ENCODE measurements at places on chromosomes 6 and 20.
A peak's percentile ranks its signal among the peaks of the same experiment; 100 is the strongest.

DNA sequence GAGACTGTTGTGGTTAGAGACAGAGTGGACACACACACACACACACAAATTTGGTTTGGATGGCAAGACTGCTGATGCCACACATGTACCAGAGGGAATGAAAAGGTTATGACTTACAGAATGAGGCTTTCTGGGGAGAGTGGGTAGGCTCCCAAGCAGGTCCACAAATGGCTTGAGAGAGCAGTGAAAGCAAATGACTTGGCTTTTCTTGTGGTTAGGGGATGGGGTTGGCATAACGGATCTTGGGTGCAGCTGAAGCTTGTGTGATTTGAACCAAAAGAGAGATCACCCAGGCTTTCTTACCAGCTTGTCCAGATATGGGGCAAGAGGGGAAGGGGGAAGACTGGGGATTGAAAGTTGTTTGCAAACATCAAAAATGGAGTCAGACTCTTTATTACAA lies 73.9 kb upstream of the OLIG3 start:
- H3K27me3 ChIP-seq = peaks cover 2% of the 10 kb centered on the region
- no peak overlapping the region for H3K4me3 ChIP-seq
- H3K4me1 ChIP-seq = peaks cover 19% of the 10 kb centered on the region
- no peak overlapping the region for H3K27ac ChIP-seq

GRCh38 chr6:131652472-131652871 lies 15.4 kb downstream of the ENPP3 start:
- no peaks in the 10 kb centered on the region for H3K27me3 ChIP-seq
- peaks cover 15% of the 10 kb centered on the region for H3K4me1 ChIP-seq
- H3K27ac ChIP-seq = peak overlapping the region; percentile 38
- no peak for DNase-seq

GRCh38 chr6:100217225-100218012 lies 223.4 kb upstream of the MCHR2 start:
- DNase-seq = no peak
- H3K27ac ChIP-seq = no peak overlapping the region
- H3K27me3 ChIP-seq = no peaks in the 10 kb centered on the region
- no peak overlapping the region for H3K4me3 ChIP-seq
- no peaks in the 10 kb centered on the region for H3K36me3 ChIP-seq

GRCh38 chr20:38061109-38061508 lies 27.6 kb downstream of the RPRD1B start:
- no peak overlapping the region for H3K4me3 ChIP-seq
- H3K27me3 ChIP-seq = no peaks in the 10 kb centered on the region
- peaks cover 27% of the 10 kb centered on the region for H3K36me3 ChIP-seq
- no peak overlapping the region for H3K27ac ChIP-seq
- no peak for DNase-seq

DNA sequence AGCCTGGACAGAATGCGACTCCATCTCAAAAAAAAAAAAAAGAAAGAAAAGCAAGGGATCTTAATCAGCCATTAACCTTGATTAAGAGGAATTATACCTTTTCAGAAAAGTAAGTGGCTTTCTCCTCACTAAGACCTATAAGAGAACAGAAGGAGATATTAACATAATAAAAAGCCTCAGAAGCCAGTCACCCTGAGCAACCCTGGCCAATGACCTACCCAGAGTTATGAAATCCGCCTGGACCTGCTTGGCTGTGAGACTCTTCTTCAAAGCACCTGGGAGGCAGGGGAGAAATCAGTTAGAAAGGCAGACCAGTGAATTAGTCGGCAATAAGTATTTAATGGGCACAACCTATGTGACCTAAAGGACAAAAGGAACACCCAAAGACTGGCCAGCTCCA lies 32.7 kb upstream of the C20orf203 start:
- peak overlapping the region; percentile 86 for H3K27ac ChIP-seq
- no peak overlapping the region for H3K4me3 ChIP-seq
- peaks cover 3% of the 10 kb centered on the region for H3K4me1 ChIP-seq
- H3K36me3 ChIP-seq = peaks cover 30% of the 10 kb centered on the region
- no peaks in the 10 kb centered on the region for H3K27me3 ChIP-seq
- DNase-seq = no peak

DNA sequence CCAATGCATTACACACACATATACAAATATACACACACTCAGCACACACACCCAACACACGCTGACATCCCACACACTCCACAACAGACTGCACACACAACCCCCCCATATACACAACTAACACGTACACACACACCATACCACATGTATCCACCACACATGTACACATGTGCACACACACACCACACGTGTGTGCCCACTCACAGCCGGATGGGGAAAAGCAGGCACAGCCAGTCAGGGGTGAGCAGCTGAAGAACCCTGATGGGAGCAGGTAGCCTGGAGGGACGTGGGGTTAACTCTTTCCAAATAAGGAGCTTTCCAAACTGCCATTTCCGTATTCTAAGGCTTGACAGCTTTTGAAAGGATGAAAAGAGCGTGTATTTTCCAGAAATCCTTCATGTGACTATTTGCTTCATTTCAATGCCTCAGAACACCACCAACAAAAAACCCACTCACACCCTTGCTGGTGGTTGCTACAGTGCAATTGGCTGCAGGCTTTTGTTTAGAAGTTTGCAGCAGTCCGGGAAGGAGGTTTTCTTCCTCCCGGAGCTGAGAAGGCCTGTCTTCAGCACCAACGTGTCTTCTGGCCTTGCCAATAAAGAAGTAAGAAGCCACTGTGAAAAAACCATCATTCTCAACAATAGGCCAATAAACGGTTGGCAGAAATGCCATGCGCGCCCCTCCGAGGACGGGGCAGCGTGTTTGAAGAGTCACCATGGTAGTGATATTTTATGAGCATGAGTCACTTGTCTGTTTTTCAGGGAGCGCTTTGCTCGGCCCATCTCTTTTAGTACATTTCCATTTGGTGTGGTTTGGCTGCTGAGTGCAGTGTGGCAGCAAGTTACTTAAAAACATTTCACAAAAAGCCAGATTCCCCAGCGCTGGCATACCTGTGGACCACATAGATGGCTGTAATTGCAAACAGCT lies 131.3 kb upstream of the GMDS start:
- no peaks in the 10 kb centered on the region for H3K27me3 ChIP-seq
- H3K4me3 ChIP-seq = no peak overlapping the region
- no peak for DNase-seq
- H3K4me1 ChIP-seq = no peaks in the 10 kb centered on the region

DNA sequence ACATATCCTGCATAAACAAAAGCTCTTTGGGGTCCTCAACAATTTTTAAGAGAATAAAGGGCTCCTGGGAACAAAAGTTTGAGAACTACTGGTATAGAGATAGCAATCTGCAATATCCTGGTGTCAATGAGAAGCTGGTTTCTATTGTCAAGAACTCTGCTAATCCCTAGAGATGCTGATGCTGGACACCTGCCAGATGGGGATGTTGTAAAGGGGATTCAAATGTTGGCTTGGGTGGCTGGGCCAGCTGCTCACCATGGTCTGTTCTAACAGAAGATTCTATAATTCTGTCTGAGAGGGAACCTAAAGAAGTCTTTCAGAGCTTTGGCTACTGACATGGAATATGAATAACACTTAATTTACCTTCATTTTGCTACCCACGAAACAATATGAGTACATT lies 137.8 kb downstream of the BTBD9 start:
- H3K27me3 ChIP-seq = no peaks in the 10 kb centered on the region
- H3K4me1 ChIP-seq = no peaks in the 10 kb centered on the region
- H3K4me3 ChIP-seq = no peak overlapping the region
- H3K27ac ChIP-seq = no peak overlapping the region
- H3K36me3 ChIP-seq = no peaks in the 10 kb centered on the region

DNA sequence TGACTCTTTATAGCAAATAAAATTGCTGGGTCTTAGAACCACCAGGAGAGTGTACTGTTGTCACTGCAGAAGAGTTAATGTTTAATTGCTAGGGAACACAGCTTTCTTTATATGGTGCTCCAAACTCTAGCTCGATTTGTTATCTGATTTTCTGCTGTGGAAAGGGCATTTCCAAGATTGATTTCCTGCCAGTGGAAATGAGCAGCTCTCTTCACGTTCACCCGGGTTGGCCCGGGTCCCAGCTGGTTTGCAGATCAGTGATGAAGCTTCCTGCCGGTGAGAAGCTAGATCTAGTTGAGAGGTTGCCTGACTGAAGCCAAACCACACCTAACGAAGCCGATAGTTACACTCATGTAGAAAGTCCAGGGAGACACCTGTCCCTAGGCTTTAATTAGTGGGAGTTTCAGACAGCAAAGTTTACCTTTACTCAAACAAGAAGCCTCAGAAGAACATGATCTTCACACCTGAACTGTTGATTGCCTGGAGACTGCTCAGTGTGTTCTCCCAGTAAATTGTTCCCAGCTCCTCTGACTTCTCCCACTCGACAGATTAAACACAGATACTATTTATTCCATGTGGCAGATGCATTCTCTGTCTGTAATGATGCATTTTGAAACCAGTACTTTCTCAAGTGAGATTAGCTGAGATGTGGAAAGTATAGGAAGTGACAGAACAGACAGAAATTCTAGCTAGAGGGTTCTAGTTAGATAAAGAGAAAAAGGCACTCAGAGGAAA lies 27.8 kb downstream of the PAQR8 start:
- H3K27ac ChIP-seq = peak overlapping the region; percentile 95
- no peak for DNase-seq
- peaks cover 28% of the 10 kb centered on the region for H3K4me1 ChIP-seq

DNA sequence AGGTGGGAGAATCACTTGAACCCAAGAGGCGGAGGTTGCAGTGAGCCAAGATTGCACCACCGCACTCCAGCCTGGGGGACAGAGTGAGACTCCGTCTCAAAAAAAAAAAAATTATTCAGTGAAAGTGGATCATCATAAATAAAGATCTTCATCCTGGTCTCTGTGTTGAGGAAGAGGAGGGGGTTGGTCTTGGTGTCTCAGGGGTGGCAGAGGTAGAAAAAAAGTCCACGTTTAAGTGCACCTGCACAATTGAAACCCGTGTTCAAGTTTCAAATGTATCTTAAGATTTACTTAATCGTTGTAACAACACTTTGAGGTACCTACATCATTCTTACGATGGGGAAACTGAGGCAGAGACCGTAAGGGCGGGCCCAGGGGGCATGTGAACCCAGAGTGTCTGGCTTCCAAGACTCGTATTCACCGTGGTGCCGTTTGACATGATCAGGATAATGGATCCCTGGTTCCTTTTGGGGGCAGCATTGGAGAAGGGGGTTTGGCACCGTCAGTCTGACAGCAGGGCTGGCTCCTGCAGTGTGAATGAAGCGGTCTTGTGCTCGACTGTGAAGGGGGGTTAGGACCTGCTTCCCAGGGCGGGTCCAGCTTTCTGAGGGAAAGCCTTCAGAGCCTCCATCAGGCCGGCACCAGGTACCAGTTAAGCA lies 32.9 kb upstream of the ID1 start:
- DNase-seq = no peak
- peaks cover 2% of the 10 kb centered on the region for H3K36me3 ChIP-seq
- peaks cover 46% of the 10 kb centered on the region for H3K4me1 ChIP-seq
- no peaks in the 10 kb centered on the region for H3K27me3 ChIP-seq
- H3K4me3 ChIP-seq = peak overlapping the region; percentile 76
- H3K27ac ChIP-seq = peak overlapping the region; percentile 95

DNA sequence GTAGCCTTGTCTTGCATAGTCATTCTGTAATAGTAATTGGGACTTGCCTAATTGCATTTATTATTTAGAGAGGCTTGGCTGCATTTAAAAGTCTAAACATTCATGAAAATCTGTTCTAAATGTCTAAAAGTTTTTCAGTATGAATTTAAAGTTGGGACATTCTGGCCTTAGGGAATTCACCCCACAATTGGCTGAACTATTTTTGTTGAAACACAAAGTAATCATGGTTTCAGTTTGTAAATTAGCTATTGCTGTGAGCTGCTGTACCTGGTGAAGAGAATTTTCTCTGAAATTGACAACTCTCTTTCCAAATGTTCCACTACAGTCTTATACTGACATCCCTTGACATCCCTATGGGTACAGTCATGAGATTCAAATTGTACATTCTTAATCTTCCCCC lies 253.0 kb downstream of the FARS2 start:
- peaks cover 2% of the 10 kb centered on the region for H3K4me1 ChIP-seq
- no peaks in the 10 kb centered on the region for H3K36me3 ChIP-seq

- H3K4me1 ChIP-seq = peaks cover 2% of the 10 kb centered on the region
- no peaks in the 10 kb centered on the region for H3K36me3 ChIP-seq
- peaks cover under 1% of the 10 kb centered on the region for H3K27me3 ChIP-seq
- DNase-seq = no peak
- H3K27ac ChIP-seq = no peak overlapping the region
Observed at GRCh38 chr6:135231469-135231844, 50.3 kb downstream of the MYB start.

GRCh38 chr20:16520154-16520553 lies 53.1 kb downstream of the KIF16B start:
- no peak for DNase-seq
- no peak overlapping the region for H3K4me3 ChIP-seq
- H3K4me1 ChIP-seq = peaks cover 3% of the 10 kb centered on the region

DNA sequence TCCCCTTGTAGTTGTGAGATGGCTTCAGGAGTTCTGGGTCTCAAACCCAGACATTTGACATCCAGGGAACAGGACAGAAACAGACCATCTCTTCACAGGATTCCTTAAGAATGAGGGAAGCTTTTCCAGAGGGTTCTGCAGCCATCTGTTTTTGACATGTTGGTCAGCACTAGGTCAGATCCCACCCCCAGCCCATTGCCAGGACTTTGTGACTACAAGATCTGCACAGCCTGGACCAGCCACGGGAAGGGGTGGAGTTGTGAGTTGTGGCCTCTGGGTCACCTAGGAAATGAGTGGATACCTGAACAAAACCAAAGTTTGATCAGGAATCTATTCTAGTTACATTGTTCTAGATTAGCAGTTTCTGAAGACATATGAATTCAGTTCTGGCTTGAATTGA lies 39.2 kb upstream of the SSTR4 start:
- H3K27ac ChIP-seq = no peak overlapping the region
- no peaks in the 10 kb centered on the region for H3K27me3 ChIP-seq
- H3K4me3 ChIP-seq = no peak overlapping the region
- no peak for DNase-seq
- H3K4me1 ChIP-seq = no peaks in the 10 kb centered on the region

DNA sequence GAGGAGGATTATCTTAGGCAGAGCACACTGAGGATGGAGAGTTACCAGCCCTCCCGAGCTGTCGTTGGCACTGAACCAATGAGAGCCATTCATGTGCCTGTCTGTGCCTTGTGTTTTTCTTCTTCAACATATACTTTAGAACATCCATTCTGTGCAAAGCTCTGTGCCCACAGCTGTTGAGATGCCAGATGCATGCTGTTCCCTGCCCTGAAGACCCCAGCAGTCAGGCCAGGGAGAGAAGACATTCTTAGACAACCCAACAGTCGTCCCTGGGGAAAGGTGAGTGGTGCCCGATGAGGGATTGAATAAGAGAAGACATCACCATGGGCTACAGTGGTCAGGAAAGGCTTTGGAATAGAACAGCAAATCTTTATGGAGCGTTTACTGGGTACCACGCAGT lies 114.1 kb downstream of the NRN1 start:
- no peak for DNase-seq
- peaks cover 2% of the 10 kb centered on the region for H3K36me3 ChIP-seq
- peak overlapping the region; percentile 93 for H3K4me3 ChIP-seq

DNA sequence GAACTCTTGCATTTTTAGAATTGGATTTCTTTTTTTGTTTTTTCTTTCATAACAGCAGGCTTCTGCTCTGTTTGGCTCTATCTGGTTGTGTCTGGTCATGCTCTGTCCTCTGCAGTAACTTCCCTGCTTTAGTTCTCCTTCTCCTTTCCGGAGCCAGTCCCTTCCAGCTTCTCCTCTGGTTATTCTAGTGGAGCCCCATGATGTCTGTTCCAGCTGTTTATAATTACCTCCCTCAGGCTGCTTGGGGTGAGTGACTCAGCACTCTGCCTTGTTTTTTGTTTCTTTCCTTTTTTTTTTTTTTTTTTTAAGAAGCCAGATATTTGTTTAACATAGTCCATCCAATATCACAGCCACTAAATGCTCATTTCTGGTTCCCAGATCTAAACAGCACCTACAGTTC lies 409.6 kb downstream of the MAFB start:
- H3K27ac ChIP-seq = peak overlapping the region; percentile 79
- no peak for DNase-seq
- H3K27me3 ChIP-seq = peaks cover 42% of the 10 kb centered on the region
- no peak overlapping the region for H3K4me3 ChIP-seq
